T1000 (cell line): ENCODE measurements at places on chromosomes 5 and 9.

GRCh38 chr9:13228431-13228830 lies 51.1 kb downstream of the MPDZ start:
- no peak for DNase-seq

DNA sequence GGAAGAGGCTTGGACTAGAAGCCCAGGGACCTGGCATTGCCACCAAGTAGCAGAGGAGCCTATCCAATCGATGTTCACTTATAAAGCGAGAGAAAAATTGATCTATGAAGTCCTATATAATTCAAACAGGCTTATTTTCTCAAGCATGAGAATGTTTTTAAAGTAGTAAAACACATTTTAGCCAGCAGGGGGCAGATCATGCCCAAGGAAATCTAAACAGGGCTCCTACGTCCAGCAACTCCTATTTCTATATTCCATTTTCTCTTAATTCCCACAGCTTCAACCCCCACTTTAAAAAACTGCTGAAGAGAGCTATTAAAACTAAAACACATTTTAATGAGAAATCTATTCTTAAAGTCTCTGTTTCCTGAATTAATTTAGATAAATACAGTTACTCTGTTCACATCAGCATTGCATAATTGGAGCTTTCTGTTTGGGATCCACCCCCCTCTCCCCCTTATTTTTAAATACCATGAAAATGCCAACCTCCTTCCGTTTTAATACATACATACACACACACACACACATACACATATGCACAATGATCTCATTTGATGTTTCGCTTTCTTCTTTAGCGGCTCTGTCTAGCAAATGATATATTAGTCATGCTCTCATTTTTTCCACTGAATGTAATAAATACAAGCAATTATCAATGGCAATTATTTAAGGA lies 144.9 kb downstream of the MYO10 start:
- DNase-seq = no peak

GRCh38 chr9:133166392-133166791 lies 2.7 kb upstream of the GBGT1 start:
- no peak for DNase-seq

DNA sequence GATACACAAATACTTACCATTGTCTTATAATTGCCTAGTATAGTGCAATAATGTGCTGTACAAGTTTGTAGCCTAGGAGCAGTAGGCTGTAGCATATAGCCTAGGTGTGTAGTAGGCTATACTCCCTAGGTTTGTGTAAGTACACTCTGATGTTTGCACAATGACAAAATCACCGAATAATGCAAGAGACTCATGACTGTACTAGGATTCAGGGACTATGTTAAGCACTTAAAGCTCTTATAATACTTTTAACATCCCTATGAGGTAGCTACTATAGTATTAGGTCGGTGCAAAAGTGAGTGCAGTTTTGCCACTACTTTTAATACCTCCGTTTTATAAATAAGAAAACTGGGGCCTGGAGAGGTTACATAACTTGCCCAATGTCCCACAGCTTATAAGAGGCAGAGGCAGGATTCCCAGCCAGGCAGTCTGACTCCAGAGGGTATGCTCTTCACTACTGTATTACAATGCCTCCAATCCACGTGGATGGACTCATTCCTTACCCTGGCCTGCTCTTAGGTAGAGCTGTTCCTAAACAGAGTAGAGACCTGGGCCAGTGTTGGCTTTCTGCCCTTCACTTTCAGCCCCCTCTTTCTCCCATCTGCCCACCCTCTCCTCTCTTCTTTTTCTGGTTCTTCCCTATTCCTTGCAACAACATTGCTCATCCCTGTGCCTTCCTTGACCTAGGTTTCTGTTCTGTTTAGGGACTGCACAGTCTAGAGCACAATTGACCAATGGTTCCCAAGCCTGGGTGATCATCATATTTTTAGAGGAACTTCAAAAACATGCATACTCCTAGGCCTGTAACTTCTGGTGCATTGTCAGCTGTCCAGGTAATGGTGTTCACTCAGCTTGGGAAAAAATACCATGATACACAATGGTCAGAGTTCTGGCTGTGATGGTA lies 114.0 kb downstream of the CARTPT start:
- no peak for DNase-seq

GRCh38 chr5:149358868-149359495 lies 1.1 kb downstream of the PCYOX1L start:
- no peak for DNase-seq

- DNase-seq = no peak
Observed at GRCh38 chr9:84754461-84754860, 84.9 kb downstream of the NTRK2 start.

- DNase-seq = no peak
Observed at GRCh38 chr9:135927195-135928013, 20.1 kb upstream of the CAMSAP1 start.

DNA sequence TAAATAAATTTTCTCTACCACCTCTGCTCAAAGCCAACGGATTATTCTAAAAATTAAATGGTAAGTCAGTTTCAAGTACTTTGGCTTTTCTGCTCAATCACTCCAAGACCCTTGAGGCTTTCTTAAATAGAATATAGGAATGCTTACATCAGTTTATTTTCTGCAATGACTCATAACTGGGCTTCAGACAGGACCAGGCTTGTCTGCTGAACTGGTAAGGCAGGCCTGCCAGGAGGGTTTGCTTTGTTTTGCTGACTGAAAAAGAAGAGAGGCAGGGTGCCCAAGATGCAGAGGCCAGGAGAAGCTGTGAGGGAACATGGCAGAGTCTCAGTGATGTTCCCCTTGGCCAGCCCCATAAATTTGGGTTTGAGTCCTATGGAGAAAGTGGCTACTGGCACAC lies 60.3 kb upstream of the EPB41L4A start:
- no peak for DNase-seq

- no peak for DNase-seq
Observed at GRCh38 chr9:99070681-99071080, 34.2 kb upstream of the TGFBR1 start.

DNA sequence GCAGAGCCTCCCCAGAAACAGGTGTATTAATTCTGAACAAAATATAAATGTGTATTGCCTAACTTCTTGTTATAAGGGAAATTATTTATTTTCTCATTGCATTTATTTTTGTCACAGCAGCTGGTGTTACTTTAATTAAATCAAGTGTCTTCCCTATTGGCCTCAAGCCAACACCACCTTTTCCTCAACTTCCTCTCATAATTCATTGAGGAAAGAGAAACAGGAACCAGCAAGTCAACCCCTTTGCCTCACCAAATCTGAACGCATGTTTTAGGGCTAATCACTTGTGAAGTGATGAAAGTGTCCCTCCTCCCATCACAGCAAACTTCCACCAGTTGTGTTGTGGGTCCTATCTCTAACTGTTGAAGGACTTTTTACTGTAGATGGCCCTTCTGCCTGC lies 73.1 kb downstream of the DIRAS2 start:
- DNase-seq = no peak

DNA sequence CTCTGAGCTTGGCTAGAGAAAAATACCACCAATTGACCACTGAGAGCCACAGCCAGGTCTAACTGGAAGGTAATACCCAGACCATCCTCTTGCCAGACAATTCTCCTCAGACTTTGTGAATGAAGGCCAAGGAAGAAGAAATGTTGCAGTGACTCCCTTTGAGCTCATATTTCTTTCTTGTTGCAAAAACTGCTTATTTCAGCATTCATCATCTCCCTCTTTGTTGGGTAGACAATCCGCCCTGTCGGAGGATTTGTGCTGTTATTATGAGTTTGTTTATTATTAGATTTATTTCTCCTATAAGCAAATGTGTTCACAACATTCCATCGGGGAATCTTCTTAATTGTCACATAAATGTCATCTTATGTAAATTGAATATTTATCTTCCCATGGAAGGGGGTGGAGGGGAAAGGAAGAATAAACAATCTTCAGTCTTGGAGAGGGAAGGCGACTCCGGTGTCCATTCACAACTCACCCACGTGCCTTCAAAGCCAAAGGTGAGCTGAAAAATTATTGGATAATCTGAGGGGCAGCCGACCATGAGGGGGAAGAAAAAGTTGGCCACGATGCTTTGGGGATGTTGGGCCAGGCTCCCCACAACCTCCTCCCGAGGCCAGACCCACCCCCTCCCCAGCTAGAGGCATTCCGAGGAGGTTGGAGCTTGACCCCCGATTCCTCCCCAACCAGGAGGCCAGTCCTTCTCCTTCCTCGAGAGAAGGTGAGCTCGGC lies 1.8 kb upstream of the JADE2 start:
- DNase-seq = no peak

- DNase-seq = no peak
Observed at GRCh38 chr5:168614661-168615060, 35.5 kb upstream of the PANK3 start.

GRCh38 chr9:124840300-124840833 lies 12.9 kb upstream of the WDR38 start:
- DNase-seq = no peak

DNA sequence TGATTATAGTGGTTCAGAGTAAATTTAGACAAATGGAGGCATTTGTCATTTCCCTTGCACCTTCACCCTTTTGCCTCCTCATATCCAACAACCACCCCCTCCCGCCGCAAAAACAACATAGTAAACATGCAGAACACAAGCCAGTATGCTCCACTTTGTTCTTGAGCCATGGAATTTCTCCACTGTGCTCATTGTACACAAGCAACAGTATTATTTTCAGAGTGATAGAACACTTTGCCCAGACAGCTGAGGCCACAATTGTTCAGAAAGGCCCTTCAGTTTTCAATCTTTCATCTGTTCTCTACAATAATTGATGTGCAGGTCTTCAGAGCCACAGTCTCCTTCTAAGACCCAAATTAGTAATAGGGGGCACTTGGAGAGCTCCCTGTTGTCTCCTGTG lies 272.8 kb upstream of the SLC30A5 start:
- no peak for DNase-seq

GRCh38 chr5:172844577-172844838 lies 10.5 kb downstream of the ERGIC1 start:
- no peak for DNase-seq

GRCh38 chr5:44814761-44815160 lies 6.0 kb downstream of the MRPS30 start:
- DNase-seq = no peak

GRCh38 chr5:59058237-59058636 lies 475.4 kb downstream of the RAB3C start:
- no peak for DNase-seq

GRCh38 chr5:142475102-142475513 lies 150.3 kb upstream of the SPRY4 start:
- no peak for DNase-seq
